NCI-H446 treated with DMSO at 0.1 percent for 48 hours (cell line): ENCODE measurements at places on chromosomes 4 and X.

DNA sequence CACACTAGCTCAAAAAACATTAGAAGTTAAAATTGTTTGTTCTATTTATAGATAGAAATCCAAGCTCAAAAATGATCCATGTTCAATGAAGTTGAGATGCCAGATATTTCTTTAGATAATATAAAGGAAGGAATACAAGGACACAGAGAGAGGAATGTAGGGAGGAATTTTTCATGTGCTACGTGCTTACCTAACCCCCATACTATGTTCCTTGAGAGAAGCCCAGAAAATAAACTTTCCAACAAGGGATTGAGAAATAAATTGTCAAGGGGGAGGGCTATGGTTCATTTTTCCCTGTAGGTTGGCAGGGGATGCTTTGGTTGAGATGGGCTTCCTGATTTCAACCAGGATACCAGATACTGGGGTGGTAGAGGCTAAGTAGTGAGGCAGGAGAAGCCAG is 15.6 kb upstream of the ADH5 start:
- no peak for DNase-seq

- DNase-seq: no peak
Measured at GRCh38 chr4:90027565-90027964, 99.6 kb upstream of the CCSER1 start.

DNA sequence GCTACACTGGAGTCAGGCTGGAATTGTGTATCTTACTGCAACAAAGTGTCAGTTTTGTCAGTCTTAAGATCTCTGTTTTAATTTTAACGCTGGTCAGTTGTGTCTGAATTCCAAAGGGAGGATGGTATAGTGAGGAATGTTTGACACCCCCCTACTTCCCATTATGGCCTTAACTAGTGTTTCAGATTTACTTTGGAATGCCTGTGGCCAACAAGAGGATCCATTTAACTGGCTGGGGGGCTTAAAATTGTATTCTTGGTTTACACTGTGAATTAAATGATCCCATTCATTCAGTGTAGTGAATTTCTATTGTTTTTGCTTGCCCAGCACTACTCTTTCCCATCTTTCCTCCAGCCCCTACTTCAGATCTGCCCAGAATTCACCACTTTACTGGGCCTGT is 75.8 kb upstream of the IQCM start:
- no peak for DNase-seq

DNA sequence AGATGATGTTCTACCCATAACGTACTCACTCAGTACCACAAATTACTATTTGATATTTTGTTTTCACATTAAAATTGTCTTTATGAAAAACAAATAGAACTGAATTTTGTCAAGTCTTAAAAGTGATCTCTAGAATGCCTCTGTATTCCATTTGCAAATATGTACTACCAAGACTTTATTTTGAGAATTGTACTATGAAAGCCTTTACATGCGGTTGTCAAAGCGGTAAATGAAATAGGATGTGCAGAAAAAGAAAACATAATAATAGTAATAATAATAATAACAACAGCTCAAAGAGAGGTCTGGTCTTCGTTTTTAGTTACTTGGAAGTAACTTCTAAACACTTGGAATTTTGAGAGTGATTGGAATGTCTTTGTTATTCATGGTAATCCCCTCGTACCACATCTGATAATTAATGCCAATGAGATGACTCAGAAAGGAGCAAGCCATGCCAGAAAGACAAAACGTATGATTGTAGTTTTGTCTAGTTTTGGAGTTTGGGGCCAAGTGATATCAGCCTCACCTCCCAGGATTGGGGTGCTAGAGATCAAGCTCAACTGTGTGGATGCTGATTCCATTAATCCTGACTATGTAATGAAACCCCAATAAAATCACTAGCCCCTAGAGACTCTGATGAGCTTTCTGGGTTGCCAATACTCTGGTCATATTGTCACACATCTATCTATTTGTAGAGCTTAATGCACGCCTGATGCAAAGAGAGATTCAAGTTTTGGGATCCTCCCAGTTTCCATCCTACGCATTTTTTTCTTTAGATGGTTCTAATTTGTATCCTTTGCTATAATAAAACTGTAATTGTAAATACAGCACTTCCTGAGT is 20.2 kb upstream of the CTSO start:
- DNase-seq: no peak

- no peak for DNase-seq
Measured at GRCh38 chrX:149758068-149758714, 15.7 kb upstream of the HSFX1 start.

GRCh38 chr4:59222221-59222620 is 1977.9 kb upstream of the ADGRL3 start:
- DNase-seq: peak; percentile 48

GRCh38 chr4:6548201-6548881 is 26.6 kb upstream of the MAN2B2 start:
- DNase-seq: no peak

- DNase-seq: no peak
Measured at GRCh38 chr4:124018383-124019317, 622.1 kb downstream of the SPRY1 start.

- DNase-seq: no peak
Measured at GRCh38 chr4:86015412-86016350, 344.2 kb downstream of the MAPK10 start.

- DNase-seq: no peak
Measured at GRCh38 chr4:176538217-176538925, 218.6 kb downstream of the SPCS3 start.

- DNase-seq: no peak
Measured at GRCh38 chrX:130775849-130776248, 127.2 kb downstream of the ENOX2 start.

DNA sequence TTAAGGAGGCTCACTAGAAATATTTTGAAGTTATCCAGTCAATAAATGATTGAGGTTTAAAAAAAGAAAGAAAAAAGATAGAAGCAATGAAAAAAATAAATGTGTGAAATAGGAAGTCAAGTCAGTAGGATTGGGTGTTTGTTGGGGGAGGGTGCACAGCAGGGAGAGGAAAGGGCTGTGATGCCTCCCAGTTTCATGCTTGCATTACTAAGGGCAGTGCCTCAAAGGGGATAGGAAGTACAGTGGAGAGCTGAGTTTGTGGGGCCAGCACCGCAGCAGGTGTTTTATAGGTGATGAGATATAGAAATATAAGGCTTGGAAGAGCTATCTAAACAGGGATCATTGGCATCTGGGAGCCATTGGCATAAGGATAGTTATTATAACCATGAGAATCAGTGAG is 919.2 kb downstream of the STIM2 start:
- no peak for DNase-seq

DNA sequence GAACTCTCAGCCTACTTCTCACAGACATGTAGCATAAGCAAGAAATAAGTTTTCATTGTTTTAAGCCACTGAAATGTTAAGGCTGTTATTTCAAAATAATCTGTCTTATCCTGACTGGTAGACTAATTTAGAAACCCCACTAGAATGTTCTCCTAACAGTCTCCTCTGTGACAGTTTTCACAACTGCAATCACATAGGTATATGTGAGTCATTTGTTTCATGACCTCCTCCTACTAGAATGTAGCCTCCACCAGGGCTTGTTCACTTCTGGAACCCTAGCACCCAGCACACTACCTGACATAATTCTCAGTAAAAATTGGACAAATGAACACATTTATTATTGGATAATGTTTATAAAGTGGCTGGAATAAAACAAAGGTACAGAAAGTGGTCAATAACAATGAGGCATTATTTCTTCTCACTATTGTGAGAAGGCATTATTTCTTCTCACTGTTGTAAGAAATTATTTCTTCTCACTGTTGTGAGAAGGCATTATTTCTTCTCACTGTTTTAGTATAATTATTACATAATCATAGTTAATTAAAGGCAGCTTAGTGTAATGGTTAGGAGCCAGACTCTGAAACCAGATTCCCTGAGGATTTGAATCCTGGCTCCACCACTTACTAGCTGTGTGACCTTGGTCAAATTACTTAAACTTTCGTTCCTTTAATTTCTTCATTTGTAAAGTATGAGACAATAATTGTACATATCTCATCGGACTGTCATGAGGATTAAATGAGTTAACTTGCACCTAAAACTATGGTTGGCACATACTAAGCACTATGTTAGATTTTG is 251.5 kb downstream of the RASL11B start:
- no peak for DNase-seq

GRCh38 chr4:100516225-100516624 is 1.6 kb downstream of the EMCN start:
- no peak for DNase-seq

- peak; percentile 10 for DNase-seq
Measured at GRCh38 chr4:53905941-53906377, 158.4 kb downstream of the CHIC2 start.

DNA sequence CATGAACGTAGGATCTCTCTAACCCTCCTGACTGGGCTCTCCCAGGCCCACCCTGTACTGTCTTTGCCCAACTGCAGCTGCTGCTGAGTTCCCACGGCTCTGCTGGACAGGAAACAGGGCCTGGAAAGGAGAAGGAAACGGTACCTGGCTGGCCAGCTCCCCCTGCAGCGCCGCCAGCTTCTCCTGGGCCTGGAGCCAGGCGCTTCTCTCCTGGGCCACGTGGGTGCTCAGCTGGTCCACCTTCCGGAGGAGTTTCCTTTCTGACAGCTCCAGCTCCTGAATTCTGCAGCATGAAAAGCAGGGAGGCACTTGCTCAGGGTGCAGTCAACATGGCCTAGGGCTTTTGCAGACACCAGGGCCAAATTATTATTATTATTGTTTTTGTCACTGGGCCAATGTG is 6.5 kb downstream of the C4orf50 start:
- DNase-seq: no peak

- DNase-seq: no peak
Measured at GRCh38 chr4:188341428-188341827, 202.2 kb downstream of the TRIML1 start.

DNA sequence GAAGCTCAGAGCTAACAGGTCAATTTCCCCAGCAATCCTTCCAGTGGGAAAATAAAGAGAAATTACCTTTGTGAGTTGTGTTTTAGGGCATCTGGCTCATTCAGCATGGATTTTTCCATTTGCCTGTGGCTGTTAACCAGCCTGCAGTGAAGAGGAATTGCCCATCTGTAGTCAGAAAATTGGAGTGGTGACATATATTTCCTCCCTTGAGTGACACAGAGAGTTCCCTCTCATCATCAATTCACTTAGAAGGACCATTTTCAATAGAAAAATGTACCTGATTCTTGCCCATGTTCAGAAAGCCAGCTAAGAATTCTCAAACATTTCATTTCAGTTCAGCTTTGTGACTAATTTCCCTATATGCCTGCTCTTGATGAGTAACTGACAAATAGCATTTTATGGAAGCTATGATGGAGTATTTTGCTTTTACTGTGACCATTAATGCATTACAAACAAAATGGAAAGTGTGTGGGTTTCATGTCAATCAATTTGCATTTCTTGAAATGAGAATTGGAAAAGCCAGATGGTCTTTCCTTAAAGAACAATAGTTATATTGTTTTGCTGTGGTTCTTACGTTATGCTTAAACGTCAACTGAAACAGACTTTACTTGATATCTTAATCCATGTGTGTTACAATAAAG is 155.8 kb downstream of the NWD2 start:
- DNase-seq: no peak

- no peak for DNase-seq
Measured at GRCh38 chr4:175714686-175715085, 97.4 kb downstream of the GPM6A start.

DNA sequence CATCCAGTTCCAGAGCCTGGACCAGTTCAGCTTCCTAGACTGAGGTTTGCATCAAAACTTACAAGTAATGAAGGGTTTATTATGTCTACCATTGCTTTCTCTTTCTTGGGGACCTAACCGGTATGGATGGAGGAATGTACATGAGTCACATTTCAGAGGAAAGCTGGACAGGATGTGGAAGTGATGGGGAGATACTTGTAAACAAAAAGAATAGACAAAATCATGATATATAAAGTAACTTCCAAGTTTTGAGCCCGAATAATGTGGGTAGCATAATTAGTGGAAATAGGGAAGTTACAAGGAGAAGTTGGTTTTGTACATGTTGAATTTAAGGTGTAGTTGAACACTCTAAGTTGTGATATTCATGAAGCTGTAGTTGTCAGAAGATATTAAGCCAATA is 15.0 kb downstream of the FNIP2 start:
- DNase-seq: no peak

DNA sequence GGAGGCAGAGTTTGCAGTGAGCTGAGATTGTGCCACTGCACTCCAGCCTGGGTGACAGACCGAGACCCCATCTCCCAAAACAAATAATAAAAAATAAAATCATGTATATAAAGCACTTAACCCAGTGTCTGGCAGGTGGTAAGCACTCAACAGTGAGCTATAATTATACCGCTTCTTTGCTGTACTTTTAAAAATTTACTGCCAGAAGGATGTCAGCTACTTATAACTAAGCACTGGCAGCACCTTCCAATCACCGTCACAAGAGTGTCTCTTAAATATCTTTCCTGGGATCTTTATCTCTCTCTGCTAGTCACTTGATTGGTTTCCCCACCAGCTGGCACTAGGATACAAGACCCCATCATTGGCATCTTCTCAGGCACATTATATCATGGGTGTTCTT is 53.9 kb upstream of the DAPP1 start:
- DNase-seq: peak; percentile 10

- no peak for DNase-seq
Measured at GRCh38 chrX:113833096-113834055, 750.5 kb upstream of the HTR2C start.

DNA sequence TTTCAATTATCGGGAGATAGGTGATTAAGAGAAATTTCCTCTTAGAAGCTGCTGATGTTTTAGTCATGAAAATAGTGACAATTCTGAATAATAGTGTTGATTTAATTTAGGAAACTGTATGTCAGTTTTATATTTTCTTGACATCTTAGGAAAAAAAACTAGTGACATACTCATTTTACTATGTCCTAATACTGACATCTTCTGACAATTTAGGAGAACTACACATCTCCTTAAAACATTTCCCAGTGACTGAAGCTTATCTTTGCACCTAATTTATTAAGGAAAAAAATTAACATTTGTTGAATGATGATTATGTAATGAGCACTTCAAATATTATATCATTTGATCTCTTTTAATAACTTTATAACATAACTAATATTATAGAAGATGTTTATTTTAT is 42.0 kb upstream of the RBMXL3 start:
- no peak for DNase-seq

GRCh38 chr4:24229978-24230377 is 340.1 kb upstream of the PPARGC1A start:
- no peak for DNase-seq
